Activated CD8-positive, alpha-beta memory T cell treated with anti-CD3 and anti-CD28 coated beads for 1 hour (primary cell): ENCODE measurements at places on chromosomes 7 and 10.

- DNase-seq: no peak
These were observed 38.0 kb downstream of the CSGALNACT2 start for GRCh38 chr10:43176271-43176670.

DNA sequence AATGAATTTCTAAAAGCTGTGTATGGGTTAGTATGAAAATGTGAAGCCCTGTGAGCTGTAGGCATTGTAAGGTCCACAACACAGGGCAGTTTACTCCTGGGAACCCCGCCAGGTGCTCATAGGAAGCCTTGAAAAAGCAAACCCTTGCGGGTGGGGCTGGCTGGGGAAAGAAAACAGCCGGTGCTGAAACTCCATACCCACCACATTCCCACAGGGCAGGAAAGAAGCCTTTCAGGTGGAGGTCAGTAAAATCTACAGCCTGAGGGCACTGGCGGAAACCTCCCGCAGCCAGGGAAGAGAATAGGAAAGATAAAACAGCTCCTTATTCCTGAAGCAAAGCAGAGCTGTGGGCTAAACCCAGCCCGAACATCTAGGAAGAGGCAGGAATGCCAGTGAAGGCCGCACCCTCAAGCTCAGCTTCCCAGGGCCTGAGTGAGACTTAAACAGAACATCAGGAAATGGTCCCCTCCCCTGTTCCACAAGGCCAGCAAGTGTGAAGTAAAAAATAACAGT is 34.7 kb downstream of the PODXL start:
- DNase-seq: no peak

- DNase-seq: no peak
These were observed 70.8 kb upstream of the CDCA7L start for GRCh38 chr7:22016507-22016906.

- no peak for DNase-seq
These were observed 100.6 kb downstream of the LRRC4 start for GRCh38 chr7:127930341-127931328.

GRCh38 chr7:36611703-36612102 is 112.6 kb downstream of the AOAH start:
- no peak for DNase-seq

- DNase-seq: no peak
These were observed 31.2 kb upstream of the GPR37 start for GRCh38 chr7:124796771-124797170.

DNA sequence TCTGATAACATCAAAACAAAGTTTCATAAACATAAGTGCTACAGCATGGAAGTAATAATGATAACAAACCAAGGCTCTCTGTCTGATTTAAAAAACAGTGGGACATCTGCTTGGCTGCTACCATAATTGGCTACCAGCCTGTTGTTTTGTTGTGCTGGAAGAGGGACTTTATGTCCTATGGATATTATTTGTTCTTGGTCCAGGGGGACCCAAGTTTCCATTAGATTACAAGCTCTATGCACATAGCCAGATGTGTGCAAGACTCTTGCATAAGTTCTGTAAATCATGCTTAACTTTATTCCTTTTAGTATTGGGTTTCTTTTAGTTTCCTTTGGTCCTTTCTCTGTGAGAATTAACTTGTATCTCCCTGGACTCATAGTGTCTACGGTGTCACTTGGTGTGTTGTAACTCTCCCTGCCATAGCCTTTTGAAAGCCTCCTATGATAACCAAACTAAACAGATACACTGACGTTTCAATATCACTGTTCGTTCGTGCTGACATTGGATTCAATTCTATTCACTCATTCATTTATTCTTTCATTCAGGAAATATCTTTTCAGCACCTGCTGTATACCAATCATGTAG is 41.4 kb upstream of the CD36 start:
- no peak for DNase-seq

DNA sequence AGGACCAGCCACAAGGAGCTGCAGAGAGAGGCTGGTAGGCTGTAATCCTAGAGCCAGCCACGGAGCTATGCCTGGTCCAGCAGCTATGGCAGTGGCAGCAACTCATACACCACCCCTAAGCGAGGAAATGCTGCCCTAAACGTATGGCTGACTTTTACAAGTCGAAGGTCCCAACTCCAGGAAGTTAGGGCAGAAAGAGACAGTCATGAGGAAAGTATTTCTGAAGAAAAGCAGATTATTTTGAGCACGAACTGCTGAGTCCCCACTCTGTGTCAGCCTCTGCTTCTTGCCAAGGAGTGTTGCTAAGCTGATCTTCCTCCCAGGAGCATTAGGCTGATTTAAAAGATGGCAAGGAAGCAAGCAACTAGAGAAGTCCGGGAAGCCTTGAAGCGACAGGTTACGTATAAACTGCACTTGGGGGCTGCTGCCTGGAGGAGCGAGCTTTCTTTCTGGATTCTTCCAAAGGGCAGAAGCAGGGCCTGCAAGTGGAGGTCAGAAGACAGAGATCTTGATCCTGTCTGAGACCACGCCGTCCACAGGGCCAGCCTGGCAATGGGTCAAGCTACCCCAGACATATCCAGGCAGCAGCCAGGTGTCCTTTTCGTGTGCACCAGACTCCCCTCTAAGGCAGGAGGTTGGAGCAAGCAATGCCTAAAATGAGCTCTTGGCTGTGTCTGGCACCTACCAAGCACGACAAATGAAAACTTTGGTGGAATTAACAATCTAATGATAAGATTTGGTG is 39.4 kb downstream of the PLXNA4 start:
- DNase-seq: no peak

DNA sequence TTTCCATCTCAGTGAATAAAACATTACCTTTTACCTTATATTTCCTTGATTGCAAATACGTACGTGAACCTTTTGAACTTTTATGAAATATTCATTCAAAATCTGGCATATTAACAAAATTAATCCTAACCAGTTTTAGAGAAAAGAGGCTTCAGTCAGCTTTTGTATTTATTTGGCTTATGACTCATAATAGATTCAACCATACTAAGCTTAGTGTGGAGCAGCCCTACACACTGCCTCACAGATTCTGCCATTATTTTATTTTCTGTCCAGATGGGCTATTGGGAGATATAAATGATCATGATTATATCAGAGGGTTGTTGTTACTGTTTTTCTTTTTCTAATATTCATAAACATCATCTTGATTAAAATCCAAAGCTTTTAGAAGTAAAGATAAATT is 325.5 kb downstream of the GPR37 start:
- DNase-seq: no peak

DNA sequence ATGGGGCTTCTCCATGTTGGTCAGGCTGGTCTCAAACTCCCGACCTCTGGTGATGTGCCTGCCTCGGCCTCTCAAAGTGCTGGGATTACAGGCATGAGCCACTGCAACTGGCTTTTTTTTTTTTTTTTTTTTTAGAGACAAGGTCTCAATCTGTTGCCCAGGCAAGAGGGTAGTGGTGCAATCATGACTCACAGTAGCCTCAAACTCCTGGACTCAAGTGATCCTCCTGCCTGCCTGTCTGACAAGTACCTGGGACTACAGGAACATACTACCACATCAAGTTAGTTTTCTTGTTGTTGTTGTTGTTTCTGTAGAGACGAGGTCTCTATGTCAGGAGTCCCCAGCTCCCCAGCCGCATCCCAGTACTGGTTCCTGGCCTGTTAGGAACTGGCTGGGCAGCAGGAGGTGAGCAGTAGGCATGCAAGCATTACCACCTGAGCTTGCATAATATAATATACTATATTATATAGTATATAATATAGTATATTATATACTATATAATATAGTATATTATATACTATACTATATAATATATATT is 55.7 kb downstream of the TPK1 start:
- no peak for DNase-seq

DNA sequence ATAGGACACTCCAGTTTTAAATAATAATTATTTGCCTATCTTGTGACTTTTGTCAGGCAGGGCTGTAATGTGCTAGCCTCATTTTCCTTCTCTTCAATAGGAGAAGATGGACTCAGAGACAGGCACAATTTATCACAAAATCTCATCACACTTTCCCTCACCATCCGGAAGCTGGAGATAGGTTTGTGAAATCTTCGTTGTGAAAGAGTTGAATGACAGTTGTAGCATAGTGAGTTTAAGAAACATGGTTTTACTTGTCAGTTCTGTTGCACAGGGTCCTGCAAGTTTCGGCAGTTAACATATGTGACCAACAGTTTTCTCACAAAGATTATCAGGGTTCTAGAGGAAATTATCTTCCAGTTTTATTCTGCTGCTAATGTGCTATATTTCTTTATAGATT is 37.7 kb upstream of the MAP3K8 start:
- no peak for DNase-seq

GRCh38 chr7:50304129-50304910 is at the start of gene IKZF1:
Gene IKZF1 (plus strand): TSS chr7:50304716. CDS start chr7:50319062, 14,346 bp downstream.
- DNase-seq: peak; percentile 41

GRCh38 chr7:126079581-126079980 is 1150.0 kb upstream of the POT1 start:
- no peak for DNase-seq

- DNase-seq: no peak
These were observed 15.4 kb downstream of the TAS2R41 start for GRCh38 chr7:143492799-143493739.

DNA sequence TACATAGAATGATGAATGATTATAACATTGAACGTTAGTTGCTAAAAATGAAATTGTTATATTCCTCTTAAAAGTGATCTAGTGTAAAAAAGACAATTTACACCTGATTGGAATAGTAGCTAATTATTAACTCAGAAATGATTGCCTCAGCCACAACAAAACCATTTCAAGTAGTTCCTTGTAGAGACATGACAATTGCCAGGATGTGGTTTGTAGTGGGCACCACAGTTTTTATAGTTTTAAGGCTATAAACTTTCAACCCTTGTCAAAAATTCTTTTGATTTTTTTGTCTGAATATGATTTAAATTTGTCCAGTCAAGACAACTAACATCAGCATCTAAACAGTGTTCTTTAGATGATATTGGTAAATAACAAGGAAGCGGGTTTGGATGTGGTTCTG is 145.2 kb downstream of the SUGCT start:
- no peak for DNase-seq

- DNase-seq: no peak
These were observed 89.8 kb upstream of the DDC start for GRCh38 chr7:50655020-50655419.

GRCh38 chr10:11615396-11615795 is 3.9 kb upstream of the USP6NL start:
- DNase-seq: no peak

- no peak for DNase-seq
These were observed 17.8 kb downstream of the VWC2 start for GRCh38 chr7:49791088-49791741.

- no peak for DNase-seq
These were observed 18.3 kb downstream of the UBN2 start for GRCh38 chr7:139249179-139249810.

DNA sequence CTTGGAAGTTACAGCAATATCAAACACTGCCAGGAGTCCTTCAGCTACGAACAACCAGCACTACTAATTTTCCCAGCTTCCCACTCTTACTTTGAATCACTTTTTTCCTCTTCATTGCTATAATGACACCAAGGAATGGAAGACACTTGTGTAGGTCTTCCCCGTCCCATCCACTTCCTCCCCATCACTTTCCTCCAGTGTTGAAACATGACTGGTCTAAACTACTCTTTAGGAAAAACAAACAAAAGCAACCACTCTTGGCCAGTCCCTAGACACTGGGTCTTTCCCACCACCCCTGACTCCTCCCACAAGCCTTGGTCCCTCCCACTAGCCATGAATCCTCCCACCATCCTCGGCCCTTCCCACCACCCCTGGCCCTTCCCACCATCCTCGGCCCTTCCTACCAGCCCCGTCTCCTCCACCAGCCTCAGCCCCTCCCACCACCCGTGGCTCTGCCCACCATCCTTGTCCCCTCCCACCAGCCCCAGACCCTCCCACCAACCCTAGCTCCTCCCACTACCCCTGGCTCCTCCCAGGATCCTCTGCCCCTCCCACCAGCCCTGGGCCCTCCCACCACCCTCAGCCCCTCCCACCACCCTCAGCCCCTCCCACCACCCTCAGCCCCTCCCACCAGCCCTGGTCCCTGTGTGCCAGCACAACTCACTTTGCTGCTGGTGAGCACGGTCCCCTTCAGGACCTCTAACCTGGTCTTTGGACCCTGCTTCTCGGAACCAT is 68.5 kb downstream of the CXCL12 start:
- no peak for DNase-seq

GRCh38 chr10:94361171-94361794 is 1.5 kb downstream of the NOC3L start:
- no peak for DNase-seq
